ENCODE measurements at places on chromosomes 1 and 21.
A peak's percentile ranks its signal among the peaks of the same experiment; 100 is the strongest.

- DNase-seq = no peak
Measured at GRCh38 chr1:114330451-114330983, 176.8 kb upstream of the SYT6 start.

DNA sequence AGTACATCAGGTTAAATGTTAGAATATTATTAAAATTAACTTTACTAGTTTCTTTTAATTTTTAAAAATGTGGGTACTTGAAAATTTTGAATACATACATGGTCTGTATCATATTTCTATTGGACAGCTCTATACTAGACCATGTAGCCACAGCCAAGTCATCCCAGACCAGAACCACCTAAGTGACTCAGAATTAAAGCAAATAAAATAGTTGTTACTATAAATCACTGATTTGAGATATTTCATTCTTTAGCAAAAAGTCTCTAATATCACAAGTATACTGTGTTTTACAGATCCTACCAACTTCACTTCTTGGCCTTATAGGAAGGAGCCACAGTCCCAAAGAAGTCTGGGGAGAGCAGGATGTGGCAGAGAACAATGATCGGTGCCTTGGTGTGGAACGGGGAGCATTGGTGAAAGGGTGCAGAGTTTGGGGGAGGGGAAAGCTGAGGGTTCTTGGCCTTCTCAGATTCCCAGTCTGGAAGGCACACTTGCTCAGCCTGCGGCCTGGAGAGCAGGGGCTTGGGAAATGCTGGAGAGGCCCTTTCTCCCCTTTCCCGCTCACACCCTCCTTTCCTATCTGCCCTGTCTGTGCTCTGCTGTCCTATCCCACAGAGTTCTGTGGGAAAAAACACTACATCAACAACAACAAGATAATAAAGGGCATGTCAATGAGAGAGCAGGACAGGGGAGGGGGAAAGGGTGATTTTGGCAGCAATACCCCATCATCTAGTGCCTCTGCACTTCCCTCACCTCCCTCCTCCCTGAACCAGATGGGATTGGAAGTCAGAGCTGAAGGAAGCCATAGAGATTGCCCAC, 122.1 kb downstream of the NGF start:
- no peak for DNase-seq

- no peak for DNase-seq
Measured at GRCh38 chr21:14880922-14881321, 183.9 kb downstream of the NRIP1 start.

GRCh38 chr1:171583591-171584201, 38.3 kb upstream of the MYOCOS start:
- no peak for DNase-seq

DNA sequence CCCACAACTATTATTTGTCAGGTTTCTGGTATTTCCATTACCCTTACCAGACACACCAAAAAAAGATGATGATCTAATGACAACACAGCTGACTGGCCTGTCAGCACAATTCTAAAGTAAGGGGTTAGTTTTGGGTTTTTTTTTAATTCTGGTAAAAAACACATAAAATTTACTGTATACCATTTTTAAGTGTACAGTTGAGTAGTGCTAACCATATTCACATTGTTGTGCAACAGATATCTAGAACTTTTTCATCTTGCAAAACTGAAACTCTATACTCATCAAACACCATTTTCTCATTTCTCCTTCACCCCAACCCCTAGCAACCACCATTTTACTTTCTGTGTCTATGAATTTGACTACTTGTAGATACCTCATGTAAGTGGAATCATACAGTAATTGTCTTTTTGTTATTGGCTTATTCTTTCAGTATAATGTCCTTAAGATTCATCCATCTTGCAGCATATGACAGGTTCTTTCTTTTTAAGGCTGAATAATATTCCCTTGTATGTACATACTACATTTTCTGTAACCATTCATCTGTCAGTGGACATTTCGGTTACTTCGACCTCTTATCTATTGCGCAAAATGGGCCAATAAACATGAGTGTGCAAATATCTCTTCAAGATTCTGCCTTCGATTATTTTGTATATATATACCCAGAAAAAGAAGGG, 29.8 kb downstream of the ARNT start:
- no peak for DNase-seq

GRCh38 chr1:2348346-2349325, 42.7 kb downstream of the MORN1 start:
- DNase-seq = no peak

- DNase-seq = no peak
Measured at GRCh38 chr21:26490771-26491170, 82.3 kb downstream of the CYYR1 start.

- DNase-seq = no peak
Measured at GRCh38 chr1:44884746-44885145, 41.7 kb upstream of the PTCH2 start.

- DNase-seq = no peak
Measured at GRCh38 chr21:16363518-16363917, 633.7 kb downstream of the USP25 start.

DNA sequence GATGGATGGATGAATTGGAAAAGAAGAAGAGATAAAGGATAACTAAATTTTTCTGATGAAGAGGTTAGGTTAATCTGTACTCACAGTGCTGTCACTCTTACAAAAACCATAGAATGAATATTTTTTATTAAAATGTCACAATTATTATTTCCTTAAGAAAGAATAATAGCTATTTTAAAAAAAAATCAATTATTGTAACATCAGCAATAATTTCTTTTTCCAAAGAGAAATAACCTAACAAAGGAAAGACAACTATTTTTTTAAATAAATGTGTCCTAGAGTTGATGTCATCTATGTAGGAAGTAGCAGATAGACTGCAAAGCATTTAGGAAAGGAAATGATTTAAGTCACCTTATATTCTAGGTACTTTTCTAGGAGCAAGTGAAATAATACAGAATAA, 33.6 kb upstream of the PLPPR4 start:
- DNase-seq = no peak

DNA sequence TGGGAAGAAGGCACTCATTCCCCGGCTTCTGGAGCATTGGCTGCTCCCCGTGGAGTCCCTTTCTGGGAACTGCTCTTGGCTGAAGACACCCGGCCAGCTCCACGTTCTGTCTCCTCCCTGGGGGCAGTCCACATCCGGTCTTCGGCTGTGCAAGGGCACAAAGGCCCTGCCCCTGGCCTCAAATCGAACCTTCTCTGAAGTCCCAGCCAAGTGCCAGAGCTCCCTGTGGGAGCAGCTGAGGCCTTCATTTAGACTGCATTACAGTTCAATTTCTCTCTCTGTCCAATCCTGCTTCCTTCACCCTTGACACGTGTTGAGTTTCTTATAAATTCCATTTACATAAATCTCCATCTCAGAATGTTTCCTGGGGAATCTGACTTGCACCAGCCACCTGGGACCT, 132.9 kb upstream of the POU3F1 start:
- no peak for DNase-seq

- DNase-seq = no peak
Measured at GRCh38 chr1:59128239-59128736, 168.6 kb upstream of the FGGY start.

GRCh38 chr1:91791103-91791502, 94.8 kb downstream of the TGFBR3 start:
- DNase-seq = no peak

GRCh38 chr1:227518876-227519275, 44.5 kb upstream of the ZNF678 start:
- DNase-seq = no peak

GRCh38 chr1:179351281-179351680, 14.5 kb upstream of the AXDND1 start:
- no peak for DNase-seq

DNA sequence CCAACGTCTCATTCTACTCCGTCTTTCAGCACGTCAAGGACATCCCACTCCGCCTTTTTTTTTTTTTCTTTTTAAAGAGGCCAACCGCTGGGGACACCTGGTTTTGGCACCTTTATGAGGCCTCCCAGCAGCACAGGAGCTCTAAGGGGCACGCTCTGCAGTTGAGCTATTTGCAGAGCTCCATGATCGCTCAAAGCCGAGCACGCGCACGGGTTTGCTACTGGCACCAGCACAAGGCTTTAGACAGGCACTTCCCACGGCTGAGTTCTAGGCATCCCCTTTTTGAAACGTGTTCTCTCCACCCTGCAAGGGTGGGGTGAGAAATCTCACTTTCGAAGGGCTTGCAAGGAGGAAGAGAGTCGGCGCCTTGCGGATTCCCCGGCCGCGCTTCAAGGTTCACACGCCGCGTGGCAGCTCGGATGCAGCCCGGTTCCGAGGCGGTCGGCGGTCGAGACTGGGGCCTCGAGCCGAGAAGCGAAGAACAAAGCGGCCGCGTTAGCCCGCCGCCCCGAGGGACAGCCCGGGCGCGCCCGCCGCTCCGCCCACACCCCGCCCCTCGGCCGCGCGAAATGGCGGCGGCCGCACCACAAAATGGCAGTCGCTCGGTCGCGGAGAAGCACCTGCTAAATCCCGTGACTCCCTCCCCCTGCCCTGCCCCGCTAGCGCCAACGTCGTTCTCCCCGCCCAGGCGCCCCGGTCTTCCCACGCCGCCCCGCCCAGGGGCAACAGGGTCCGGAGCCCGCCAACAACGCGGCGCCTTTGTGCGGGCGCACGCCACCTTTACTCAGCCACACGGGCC, 12.9 kb upstream of the SPEN start:
- peak; percentile 65 for DNase-seq

DNA sequence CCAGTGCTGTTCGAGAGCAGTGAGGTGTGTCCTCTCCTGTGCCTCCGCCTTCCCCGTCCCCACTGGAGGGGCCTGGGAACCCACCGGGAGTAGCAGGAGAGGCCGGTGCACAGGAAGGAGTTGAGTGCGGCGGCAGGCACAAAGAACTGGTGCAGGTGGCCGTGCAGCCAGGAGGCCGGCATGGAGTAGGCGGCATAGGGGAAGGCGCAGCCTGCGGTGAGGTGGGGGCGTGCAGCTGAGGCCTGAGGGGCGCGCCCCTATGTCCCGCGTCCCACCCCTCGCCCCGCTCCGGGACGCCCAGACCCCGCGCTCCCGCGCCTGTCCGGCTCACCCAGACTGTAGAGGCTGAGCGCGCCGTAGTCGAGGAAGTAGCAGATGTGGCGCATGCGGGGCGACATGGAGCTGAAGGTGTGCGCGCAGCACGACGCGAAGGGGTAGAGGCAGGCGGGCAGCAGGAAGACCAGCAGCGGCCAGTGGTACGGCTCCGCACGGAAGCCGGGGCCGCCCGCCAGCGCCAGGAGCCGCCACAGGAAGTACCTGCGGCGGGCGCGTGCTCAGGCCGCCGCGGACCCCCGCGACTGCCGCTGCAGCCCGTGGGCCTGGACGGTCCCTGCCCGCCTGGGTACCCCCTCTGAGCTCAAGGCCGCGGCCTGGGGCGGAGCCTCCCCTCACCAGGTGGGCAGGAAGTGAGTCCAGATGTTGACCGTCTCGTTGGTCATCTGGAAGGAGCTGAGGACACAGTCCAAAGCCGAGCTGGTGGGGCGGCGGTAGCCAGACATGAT, 2.2 kb downstream of the PAQR6 start:
- no peak for DNase-seq
